ENCODE measurements at places on chromosomes 11 and 22. TPM values are rescaled to one million over a fixed set of nuclear protein-coding genes. Genes with fewer than 3 reads are reported as not detected.

DNA sequence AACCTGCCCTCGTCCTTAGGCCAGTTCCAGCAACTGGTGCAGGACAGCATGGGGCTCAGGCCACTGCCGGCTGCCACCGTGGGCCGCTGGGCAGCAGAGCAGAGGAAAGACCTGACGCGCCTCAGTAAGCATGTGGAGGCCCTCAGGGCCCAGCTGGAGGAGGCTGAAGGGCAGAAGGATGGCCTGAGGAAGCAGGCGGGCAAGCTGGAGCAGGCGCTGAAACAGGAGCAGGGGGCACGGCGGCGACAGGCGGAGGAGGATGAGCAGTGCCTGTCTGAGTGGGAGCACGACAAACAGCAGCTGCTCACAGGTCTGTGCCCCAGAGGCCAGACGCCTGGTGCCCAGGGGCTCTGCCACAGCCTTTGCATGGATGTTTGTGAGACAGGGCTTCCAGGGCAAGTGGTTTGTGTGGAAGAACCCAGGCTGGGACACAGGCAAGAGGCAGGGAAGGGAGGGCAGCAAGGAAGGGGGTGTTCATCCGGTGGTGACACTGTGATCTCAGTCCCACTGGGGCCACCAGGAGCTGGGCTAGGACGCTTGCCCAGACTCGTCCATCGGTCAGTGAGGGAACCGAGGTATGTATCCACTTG is 13.9 kb downstream of the CCDC157 start:
- no peak overlapping the region for H3K4me3 ChIP-seq
- no peak overlapping the region for H3K27ac ChIP-seq
- no peaks in the 10 kb centered on the region for H3K4me1 ChIP-seq
- no peaks in the 10 kb centered on the region for H3K36me3 ChIP-seq
- no peak for DNase-seq
- no peaks in the 10 kb centered on the region for H3K27me3 ChIP-seq

The FIBIN gene
- not detected for total RNA-seq

The SEPTIN3 gene
- 9.3 TPM for total RNA-seq

GRCh38 chr11:131246156-131246555 is 124.3 kb upstream of the NTM start:
- DNase-seq: no peak
- H3K27me3 ChIP-seq: no peaks in the 10 kb centered on the region
- H3K4me1 ChIP-seq: no peaks in the 10 kb centered on the region
- H3K4me3 ChIP-seq: no peak overlapping the region

The LINC01488 gene
- not detected for total RNA-seq

The CCDC73 gene
- total RNA-seq: not detected
